ENCODE measurements at places on chromosomes 7 and 10. TPM values are rescaled to one million over a fixed set of nuclear protein-coding genes. Genes with fewer than 3 reads are reported as not detected.

Gene JCAD
- 61.6 TPM for polyA plus RNA-seq

- no peak for DNase-seq
These were observed 141.5 kb downstream of the EXOC4 start for GRCh38 chr7:133394369-133394768.

DNA sequence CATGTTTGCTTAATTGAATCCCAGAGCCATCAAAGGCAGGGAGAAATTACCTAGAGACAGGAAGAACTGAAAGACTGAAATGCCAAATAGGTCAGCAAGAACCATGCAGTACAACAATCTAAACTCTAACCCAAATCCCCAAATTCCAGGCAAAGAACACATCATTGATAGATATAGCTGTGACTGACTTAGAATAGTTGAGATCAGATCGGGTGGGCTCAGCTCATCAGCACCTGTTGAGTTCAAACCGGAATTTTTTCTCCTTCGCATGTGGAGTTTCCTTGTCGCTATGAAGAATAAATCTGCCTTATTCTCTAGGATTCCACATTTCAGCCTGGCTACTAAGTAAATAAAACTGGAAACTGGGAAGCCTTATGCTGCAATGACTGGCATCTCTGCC, 1.4 kb downstream of the ANKMY2 start:
- DNase-seq = no peak

DNA sequence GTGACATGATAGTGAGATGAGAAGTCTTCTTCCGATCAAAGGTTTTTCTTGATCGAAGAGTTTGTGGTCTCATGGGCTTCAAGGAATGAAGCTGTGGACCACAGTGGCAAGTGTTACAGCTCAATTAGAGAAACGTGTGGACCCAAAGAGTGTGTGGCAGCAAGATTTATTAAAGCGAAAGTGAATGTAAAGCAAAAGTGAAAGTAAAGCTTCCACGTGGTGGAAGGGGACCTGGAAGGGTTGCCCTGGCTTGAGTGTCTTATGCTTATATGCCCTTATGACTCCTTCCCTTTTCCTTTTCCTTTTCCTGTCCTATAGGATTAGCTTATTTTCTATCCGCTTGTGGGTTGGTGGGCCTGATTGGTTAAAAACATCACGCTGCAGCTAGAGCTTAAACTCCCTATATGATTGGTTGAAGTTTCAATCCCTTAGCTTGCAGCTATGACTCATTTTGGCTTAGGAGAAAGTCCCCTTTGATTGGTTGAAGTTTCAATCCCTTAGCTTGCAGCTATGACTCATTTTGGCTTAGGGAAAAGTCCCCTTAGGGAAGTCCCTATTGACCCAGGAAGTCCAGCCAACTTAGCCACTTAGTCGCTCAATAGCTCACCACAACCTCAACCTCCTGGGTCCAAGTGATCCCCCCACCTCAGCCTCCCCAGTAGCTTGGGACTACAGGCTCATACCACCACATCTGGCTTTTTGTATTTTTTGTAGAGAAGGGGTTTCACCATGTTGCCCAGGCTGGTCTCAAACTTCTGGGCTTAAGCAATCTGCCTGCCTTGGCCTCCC, 34.7 kb downstream of the MRPS24 start:
- no peak for DNase-seq

Gene C10orf53
- polyA plus RNA-seq = not detected

Gene HTR7
- polyA plus RNA-seq = 0.34 TPM

GRCh38 chr10:100163704-100164621, 21.9 kb downstream of the ERLIN1 start:
- no peak for DNase-seq

Gene GNAT3
- not detected for polyA plus RNA-seq

DNA sequence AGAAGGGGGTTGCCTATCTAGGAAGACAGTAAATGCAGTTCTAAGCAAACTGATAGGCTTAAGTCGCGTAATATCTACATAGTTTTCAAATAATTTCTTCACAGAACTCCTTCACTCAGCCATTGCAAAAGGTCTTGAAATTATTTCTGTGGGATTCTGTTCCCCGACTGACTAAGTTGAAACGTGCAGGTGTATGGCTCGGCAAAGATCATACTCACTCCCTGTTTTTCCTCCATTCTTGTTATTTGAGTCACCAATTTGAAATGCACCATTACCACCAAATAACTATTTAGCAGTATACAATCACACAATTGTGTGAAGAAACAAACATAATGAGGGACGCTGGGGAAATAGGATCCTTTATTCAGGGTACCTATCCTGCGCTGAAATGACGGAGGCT, 771.1 kb downstream of the GATA3 start:
- no peak for DNase-seq

DNA sequence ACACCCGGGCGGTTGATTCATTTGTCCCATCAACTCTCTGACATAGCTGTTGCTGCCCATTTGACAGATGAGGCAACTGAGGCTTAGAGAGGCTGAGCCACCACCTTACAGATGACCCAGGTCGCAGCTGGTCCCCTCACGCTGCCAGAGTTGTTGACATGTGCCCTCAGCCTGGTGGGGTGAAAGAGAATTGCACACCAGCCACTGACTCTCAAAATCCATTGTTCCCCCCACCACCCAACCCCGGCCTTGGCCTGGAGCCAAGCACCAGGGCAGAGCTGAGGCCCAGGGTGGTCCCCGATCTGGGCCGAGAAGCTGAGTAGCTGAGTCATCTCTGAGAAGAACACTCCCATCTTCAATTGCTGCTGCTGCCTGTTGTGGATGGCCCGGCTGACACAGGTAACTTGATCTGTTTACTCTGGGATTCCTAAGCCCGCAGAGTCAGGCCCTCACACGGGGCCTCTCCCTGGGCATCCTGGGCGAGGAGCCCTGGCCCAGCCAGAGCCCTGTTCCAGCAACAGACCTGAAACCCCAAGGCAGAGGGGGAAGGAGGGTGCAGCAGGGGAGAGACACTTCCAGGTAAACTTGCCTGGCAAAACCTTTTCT, 27.5 kb downstream of the PVRIG start:
- DNase-seq = no peak

GRCh38 chr7:117210397-117210796, 112.5 kb downstream of the WNT2 start:
- DNase-seq = no peak

DNA sequence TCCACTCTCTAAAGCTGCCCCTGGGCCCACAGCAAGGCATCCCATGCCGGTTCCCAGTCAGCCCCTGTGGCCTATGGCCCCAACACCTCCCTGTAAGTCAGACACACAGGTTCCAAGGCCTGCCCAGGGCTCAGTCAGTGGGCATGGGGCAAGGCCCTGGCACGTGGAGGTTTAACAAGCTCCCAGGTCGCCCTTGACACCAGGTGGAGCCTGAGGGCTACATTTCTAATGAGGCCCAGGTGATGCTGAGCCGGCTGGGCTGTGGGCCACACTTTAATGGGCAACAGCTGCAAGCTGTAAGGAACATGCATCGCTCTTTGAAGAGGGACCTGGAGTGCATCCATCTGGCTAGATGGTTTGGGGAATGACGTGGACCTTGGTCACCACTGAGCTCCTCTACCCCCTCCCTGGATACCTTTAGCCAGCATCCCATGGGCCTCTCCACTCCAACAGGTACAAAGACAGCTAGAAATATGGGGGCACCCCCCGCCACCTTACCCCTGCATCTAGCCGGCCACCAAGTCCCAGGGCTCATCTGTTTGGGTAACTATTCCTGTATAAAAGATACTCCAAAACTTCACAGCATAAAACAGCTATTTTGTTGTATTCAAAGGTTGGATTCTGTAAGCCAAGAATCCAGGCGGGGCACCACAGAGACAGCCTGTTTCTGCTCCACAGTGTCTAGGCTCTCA, 122.5 kb downstream of the OAT start:
- no peak for DNase-seq

Gene BICC1
- polyA plus RNA-seq = 41.2 TPM

DNA sequence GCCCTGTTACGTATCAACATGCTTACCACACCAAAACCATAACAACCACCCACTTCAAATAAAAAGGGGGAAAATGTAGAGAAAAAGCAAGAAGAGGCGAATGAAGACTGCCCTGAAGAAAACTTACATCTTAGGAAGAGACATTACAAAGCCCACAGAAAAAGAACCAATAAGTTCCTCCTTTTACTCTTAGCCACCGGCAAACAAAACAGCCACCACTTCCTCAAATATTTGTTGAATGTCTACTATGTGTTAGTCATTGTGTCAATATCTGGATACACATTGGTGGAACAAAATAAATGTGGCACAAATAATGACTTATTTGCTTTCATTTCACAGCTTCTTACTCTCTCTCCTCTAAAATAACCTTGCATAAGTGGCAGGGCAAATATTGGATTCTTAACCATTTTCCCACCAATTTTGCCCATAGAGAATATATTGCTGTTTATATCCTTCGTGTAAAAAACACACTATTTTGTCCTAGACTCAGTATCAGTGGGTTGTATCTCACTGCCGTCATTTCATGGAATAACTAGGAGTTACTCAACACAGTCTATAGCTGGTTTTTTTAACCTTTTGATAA, 106.8 kb downstream of the ANK3 start:
- DNase-seq = peak; percentile 39

Gene ITGB8
- polyA plus RNA-seq = 6.2 TPM

DNA sequence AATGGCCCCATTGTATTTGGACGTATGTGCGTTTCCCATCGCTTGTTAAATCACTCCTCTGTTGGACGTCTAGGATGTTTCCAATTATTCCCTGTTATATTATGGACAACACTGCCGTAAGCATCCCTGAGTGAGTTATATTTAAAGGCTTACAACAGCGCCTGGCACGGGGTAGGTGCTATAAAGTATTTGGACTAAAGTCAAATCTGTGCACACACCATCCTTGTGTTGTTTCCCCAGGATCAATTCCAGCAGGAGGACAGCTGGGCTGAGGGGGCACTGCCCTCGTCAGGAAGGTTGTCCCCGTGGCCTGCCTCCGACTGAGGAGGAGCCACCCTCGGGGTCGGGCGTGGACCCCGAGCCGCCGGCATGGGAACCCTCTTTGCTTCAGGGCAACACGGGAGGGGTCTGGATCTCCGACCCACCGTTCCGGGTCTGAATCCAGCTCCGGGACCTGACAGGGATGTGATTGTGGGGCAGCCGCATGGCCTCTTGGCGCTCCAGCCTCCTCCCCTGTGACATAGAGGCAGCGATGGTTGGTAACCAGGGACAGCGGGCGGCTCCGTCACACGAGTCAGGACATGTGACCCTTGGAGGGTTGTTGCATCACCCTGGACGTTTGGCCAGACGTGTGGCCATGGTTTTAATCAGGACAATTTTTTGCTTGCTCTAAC, 1.5 kb upstream of the JAKMIP3 start:
- no peak for DNase-seq

Gene IDE
- 19.2 TPM for polyA plus RNA-seq

Gene ATOH7
- polyA plus RNA-seq = 0.14 TPM

Gene BMS1
- 20.2 TPM for polyA plus RNA-seq

DNA sequence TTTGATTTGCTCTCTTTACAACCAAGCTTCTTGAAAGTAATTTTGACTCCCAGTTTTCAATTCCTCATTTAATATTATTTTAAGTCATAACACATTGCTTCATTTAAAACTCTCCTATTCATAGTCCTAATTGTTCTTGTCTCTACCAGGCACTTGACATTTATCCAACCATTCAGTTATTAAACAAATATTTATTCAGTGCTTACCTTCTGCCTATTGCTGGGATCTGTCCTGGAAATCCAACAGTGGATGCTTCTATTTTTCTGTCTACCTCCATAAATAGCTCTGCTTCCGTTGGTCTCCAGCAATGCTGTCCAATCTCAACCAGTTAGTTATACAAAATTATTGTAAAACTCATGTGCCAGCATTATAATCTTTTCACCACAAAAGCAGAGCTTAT, 615.1 kb downstream of the ZWINT start:
- DNase-seq = no peak

GRCh38 chr10:77431209-77431611, 206.4 kb downstream of the KCNMA1 start:
- no peak for DNase-seq

Gene OPN1SW
- 1.9 TPM for polyA plus RNA-seq

GRCh38 chr7:116465125-116465524, 34.4 kb upstream of the CAV2 start:
- DNase-seq = no peak

Gene LIPK
- polyA plus RNA-seq = not detected

GRCh38 chr7:24169077-24169624, 114.8 kb upstream of the NPY start:
- no peak for DNase-seq

- no peak for DNase-seq
These were observed 66.6 kb downstream of the HTR5A start for GRCh38 chr7:155136619-155137243.

DNA sequence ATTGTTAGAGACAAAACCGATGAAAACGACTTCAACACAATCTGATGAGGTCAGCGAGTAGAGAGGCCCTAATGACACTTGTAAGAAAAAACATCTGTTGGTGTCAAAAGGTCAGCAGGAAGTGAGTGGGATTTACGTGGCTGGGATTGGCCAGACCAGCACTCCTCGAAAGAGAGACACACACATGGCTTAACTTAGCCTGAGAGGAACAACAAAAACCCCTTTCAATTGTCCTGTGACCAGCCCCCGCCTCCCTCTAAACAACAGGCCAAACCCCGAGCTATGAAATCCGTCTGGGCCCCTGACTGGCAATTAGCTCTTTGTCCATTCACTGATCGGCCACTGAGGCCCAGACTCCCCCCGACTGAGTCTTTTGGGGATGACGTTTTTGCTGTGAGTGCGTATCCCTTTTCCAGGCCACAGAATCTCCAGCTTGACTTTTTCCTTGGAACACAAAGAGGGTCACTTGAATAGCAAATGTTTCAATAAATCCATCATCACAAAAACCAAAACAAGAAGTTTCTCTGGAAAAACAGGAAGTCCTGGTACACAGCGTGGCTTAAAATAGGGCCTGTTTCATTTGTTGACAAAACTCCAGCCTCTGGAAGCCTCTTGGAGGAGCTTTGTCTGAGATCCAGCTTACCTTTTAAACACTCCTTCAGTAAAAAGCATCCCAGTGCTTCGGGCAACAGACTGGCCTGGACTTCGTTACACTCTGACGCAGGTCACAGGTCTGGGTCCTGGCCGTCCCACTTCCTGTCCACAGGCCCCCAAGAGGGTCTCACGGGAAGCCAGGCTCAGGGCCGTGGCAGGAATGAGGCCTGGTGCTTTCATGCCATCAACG, 103.0 kb downstream of the CTBP2 start:
- DNase-seq = peak; percentile 79

Gene NACAD
- 9.4 TPM for polyA plus RNA-seq

DNA sequence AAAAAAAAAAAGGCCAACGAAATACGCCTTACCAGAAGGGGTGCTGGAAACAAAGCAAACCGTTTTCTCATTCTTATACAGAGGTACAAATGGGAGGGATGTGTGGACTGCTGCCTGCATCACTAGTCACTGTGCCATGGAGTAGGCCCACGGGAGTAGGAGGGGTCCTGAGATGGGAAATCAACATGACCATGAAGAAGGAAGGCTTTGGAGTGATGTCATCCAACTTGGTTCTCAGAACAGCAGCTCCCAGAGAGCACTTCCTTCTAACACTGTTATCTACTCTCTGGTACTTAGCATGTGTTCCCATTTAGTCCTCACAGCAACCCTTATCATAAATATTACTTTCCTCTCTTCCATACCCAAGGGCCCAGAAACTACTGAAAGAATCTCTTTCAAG, 60.0 kb upstream of the LRGUK start:
- no peak for DNase-seq

Gene SPRN
- 3.3 TPM for polyA plus RNA-seq
